ENCODE measurements at places on chromosomes 2 and 18. TPM values are rescaled to one million over a fixed set of nuclear protein-coding genes. Genes with fewer than 3 reads are reported as not detected.

LRRTM4 gene
- total RNA-seq: not detected

SETBP1 gene
- 5.3 TPM for total RNA-seq

INPP5D gene
- 24.9 TPM for total RNA-seq

SLC16A14 gene
- 2.4 TPM for total RNA-seq

DCDC2C gene
- total RNA-seq: not detected

CROCC2 gene
- total RNA-seq: not detected

SDC1 gene
- total RNA-seq: 909 TPM

SCYGR4 gene
- not detected for total RNA-seq

PFN4 gene
- total RNA-seq: not detected

DOCK10 gene
- 0.28 TPM for total RNA-seq

DSG4 gene
- total RNA-seq: 0.05 TPM

RGPD5 gene
- total RNA-seq: 12.2 TPM

SERPINB13 gene
- total RNA-seq: 44.9 TPM

Data from airway epithelial cell (primary cell).